ENCODE measurements at places on chromosomes 2 and 18.

DNA sequence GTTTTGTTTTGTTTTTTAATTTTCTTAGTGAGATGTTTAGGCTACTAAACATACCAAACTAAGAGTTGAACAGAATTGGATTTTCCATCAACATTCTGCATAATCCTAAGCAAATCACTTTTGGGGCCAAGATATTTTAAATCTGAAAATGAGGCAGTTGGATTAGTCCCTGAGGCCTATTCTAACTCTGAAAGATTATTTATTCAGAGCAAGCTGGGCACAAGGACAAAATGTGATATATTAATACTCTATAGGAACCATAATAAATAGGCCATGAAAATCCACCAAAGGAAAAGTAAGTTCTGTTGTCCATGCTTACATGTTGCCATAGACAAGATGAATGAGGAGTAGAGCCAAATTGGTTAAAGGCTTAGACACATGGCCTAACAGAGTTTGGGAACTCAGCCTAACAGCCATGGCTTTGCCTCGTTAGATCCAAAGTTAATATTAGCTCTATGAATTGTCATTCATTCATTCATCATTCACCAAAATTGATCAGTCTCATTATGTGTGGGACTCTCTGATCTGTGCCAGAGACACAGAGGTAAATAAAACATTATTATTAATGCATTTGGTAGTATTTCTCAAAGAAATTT lies 183.5 kb downstream of the SCG2 start:
- DNase-seq, result no peak

DNA sequence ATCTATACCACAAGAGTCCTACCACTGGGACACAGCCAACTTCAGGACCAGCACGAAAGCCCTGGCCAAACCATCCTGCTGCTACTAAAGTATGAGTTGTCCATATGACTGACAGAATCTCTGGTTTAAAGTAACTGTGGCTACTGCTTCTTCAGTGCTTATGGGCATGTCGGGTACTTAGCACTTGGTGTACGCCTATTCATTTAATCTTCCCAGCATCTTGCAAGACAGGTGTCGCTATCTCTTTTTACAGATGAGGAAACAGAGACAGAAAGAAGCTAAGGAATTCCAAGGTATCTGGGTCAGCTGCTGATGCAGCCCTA lies 203.4 kb upstream of the ID2 start:
- no peak for DNase-seq

GRCh38 chr2:83584672-83585071 lies 874.4 kb downstream of the SUCLG1 start:
- DNase-seq, result no peak

- DNase-seq, result no peak
Measured at GRCh38 chr2:67165523-67165990, 231.6 kb upstream of the ETAA1 start.

DNA sequence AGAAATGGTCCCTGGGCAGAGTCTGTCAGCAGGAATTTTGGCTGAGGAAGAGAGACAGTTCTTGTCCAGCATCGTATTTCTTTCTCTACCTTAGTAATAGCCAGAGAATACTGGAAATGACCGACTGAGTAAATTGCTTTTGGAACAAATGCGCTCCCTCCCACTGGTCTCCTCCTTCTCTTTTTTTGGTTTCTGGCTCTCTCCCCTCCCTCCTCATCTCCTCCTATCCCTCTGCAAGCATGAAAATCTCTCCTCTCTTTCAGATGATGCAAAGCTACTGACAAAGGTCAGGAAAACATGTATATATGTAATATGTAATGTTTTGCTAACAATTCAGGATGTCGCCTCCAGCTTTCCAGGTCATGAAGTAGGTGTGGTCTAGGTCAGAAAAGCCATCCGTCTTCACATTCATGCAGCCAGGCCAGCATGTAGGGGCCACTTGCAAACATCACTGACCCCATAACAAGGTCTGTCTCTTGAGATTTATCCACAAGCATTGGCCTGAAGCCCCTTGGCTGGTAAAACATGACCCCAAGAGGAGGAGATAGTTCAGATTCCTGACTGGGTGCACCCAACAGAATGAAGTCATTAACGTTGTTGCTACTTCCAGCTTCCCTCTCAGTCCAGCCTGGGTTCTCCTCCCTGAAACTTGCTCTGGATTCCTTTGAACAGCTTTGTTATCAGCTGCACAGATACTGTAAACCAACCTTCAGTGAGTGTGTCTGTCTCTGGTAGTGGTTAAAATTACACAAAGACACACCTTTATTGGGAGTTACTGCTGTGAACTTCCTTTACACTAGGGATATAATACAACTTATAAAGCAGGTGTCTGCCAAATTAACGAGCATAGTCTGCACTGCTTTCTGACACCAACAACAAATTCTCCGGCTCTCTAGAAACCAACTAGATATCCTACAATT lies 864.4 kb upstream of the KLHL29 start:
- DNase-seq, result no peak

- DNase-seq, result no peak
Measured at GRCh38 chr18:9392726-9393125, 58.2 kb downstream of the TWSG1 start.

- no peak for DNase-seq
Measured at GRCh38 chr2:101704816-101705578, 7.5 kb downstream of the MAP4K4 start.

DNA sequence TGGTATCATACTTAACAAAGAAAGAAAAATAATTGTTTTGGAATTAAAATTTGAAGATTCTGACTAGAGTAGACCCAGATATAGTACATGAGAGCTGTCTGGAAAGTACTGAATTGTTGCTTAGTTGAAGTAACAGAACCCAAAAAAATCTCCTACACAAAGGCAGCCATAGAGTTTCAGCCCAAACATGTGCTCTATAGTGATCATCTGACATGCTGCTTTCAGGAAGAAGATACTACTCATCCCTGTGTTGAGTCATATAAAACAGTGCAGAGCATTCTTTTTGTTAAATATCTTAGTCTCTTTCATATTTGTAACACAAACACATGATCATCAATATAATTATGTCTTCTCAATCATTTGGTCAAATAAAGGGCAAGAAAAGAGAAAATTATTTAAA lies 84.8 kb upstream of the PTPRM start:
- DNase-seq, result no peak

GRCh38 chr2:65532937-65533336 lies 100.5 kb upstream of the SPRED2 start:
- no peak for DNase-seq

DNA sequence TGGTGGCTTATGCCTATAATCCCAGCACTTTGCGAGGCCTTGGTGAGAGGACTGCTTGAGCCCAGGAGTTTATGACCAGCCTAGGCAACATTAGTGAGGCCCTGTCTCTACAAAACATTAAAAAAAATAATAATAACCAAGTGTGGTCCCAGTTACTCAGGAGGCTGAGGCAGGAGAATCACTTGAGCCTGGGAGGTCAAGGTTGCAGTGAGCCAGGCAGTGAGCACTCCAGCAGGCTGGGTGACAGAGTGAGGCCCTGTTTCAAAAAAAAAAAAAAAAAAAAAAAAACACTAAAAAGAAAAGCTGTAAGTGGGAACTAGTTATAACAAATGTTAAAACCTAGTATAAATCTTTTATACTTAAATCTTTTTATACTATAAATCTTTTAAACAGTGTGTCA lies 146.2 kb upstream of the ITGA4 start:
- no peak for DNase-seq

DNA sequence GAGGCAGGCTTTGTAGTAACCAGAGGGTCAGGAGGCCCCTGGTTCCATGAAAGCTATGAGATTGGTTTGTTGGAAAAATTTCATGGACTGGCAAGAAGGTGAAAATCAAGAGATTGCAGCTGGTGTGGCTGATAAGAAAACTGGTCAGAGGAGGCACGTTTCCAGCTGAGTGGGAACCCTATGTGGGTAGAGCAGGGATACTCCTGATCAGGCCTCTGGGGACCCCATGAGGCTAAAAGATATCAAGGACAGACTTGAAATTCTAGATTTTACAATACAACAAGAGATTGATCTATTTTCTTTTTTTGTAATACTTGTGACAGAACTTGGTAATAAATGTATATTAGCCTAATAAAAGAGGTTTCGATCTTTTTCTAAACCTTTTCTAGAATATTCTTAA lies 1615.1 kb downstream of the DPP10 start:
- DNase-seq, result no peak

DNA sequence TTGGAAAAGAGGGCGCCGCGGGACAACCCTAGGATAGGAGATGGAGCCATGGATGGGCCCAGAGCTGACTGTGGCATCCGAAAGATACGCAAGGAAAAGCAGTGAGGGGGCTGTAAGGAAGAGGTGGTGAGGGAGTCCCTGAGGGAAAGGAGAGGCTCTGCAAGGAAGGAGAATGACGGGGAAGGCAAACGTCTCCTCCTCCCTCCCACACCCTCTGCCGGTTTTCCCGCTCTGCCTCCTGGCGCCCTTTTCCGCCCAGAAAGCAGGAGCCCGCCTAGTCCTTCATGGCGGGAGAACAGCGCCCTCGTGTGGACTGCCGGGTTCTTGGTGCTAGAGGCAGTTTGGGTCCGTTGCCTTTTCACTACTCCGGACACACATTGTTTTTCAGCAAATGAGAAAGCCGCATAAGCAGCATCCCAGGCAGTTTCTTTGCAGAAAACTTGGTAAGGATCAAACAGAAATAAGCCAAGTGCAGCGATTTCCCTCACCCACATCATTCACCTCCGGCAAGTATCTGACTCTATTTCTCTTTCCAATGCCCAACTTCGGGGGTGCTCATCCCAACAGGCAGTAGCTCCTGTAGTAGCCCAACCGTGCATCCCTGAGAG lies 200.4 kb downstream of the INO80D start:
- peak; percentile 68 for DNase-seq

DNA sequence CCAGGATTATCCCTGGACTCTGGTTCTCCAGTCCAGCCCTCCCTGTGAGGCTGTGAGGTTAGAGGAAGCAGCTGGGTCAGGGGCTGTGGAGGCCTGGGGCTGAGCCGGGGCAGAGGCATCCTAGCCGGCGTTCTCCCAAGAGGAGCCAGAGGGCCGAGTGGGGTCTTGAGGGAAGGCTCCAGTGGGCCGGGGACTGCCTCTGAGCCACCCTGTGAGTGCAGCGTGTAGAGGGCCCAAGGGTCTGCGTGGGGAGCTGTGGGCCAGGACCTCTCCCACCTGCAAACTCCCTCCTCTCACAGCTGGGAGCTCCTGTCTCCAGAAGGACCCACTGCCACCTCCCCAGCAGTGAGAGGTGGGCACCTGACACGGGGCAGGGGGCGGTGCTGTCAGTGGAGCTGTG lies 41.0 kb downstream of the GLI2 start:
- no peak for DNase-seq

- no peak for DNase-seq
Measured at GRCh38 chr2:150357770-150358467, 129.5 kb downstream of the RND3 start.

DNA sequence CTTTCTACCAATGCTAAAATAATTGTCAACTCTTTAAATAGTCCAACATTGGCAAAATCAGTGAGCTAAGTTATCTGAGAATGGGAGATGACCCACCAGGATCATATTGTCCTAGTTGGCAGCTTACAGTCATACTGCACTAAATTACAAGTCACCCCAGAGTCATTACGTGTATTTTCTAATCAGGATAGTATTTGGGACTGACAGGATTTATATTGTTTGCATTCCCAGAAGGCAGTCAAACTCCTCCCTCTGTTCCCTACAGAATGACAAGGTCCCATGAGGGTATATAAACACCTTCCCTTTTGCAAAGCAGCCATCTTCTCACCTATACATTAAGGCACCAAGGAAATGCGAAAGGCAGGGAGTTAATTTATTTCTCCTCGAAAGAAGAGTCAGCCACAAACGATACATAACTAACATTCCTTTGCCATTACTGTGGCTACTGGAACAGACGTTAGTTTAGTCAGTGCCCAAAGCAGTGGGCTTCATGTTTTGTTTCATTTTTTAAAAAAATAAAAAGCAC lies 125.3 kb downstream of the ANTXR1 start:
- DNase-seq, result no peak

DNA sequence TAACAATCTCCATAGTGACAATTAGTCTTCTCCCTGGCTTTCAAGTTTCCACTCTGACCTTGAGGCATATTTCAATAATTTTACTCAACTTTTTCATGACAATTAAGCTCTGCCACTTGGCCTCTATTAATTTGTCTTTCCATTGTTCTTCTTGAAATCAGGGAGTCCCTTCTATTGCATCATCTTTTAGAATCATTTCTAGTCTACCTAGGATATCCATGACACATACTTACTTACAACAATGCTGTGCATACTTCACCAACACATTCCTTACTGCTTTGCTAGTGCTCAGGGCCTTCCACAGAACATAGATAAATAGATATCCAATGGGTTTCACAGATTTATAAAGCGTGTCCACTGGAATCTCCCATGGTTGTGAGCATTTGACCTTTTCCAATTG lies 331.5 kb upstream of the LRP1B start:
- no peak for DNase-seq

DNA sequence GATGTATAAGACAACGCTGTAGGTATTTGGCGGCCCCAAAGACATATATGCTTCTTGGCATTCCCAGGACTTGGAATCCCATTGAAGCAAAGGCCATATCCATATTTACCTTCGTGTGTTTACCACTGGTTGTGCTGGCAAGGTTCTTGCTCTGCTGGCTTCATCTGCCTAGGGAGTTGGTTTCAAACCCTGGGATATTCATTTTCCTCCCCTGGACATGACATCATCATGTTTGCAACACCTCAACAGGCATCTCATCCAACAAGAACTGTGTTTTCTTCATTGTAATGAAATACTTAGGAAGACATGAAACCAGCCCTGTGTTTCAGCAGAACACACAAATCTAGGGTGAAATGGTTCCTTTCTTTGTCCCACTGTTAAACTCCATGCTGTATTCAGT lies 77.9 kb upstream of the PHLPP1 start:
- DNase-seq, result no peak

- no peak for DNase-seq
Measured at GRCh38 chr2:155266109-155266508, 567.6 kb downstream of the KCNJ3 start.

- no peak for DNase-seq
Measured at GRCh38 chr2:217366966-217367365, 507.1 kb upstream of the TNP1 start.

- no peak for DNase-seq
Measured at GRCh38 chr2:83365476-83365875, 1093.6 kb downstream of the SUCLG1 start.

DNA sequence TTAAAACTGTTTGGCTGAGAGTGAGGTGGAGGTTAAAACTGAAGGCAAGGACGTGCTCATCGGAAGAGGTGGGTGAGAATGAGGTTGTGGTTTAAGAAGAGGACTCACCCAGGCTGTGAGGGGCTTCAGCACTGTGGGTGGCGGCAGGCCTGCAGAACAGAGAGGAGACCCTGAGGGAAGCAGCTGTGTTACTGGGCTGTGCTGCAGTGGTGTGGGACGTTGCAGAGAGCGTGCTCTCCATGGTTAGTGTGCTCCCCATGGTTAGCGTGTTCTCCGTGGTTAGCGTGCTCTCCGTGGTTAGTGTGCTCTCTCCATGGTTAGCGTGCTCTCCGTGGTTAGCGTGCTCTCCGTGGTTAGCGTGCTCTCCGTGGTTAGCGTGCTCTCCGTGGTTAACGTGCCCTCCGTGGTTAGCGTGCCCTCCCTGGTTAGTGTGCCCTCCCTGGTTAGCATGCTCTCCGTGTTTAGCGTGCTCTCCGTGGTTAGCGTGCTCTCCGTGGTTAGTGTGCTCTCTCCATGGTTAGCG lies 68.5 kb upstream of the NFATC1 start:
- no peak for DNase-seq

- no peak for DNase-seq
Measured at GRCh38 chr2:229930656-229931055, 8.4 kb downstream of the FBXO36 start.

- no peak for DNase-seq
Measured at GRCh38 chr2:46999857-47000678, 84.5 kb upstream of the MCFD2 start.
